ENCODE measurements at places on chromosomes 12 and 14.

DNA sequence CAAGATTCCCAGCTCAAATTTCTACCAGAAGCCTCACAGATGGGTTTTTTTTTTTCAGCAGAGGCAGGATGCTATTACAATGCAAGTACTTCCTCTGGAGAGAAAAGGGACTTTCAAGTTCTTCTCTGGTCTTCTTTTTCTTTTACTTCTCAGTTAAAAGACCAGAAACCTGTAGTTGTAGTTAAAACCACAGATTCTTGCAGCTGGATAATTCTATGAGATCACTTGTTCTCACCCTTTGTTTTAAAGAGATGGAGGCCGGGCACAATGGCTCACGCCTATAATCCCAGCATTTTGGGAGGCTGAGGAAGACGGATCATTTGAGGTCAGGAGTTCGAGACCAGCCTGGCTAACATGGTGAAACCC, 47.6 kb upstream of the OVCH1 start:
- DNase-seq = no peak

GRCh38 chr12:48197549-48197970, 5.5 kb downstream of the OR10AD1 start:
- DNase-seq = peak; percentile 58

DNA sequence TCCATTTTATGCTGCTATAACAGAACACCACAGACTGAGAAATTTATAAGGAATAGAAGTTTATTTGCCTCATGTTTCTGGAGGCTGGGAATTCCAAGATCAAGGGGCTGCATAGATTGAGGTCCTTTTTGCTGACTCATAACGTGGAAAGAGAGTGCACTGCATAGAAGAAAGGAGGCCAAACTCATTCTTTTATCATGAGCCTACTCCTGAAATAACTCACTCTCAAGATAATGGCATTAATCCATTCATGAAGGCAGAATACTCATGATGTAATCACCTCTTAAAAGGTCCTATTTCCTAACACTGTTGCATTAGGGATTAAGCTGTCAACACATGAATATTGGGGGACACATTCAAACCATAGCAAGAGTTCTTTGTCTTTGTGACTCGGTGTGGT, 60.0 kb upstream of the FBXO33 start:
- DNase-seq = no peak

GRCh38 chr14:92254786-92255185, 68.2 kb upstream of the SLC24A4 start:
- DNase-seq = no peak

DNA sequence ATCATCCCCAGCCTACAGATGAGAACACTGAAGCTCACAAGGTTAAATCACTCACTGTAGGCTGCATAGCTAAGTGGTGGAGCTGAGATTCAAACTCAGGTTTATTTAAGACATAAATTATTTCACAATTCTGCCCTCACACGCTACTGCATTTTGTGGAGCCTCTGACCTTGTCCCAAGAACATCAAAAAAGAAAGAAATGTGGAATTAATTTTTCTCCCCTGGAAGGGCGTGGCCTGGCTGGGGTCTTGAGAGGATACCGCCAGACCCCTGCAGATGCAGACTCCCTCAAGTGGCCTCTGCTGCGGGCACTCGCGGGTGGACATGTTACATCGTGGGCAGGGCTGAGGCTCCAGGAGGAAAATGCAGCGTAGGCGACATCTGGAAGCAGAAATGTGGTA, 40.6 kb downstream of the LTBP2 start:
- no peak for DNase-seq

All from CD4-positive, alpha-beta T cell treated with Interleukin-21 for 1 hour (primary cell).